Fibroblast of skin of back (primary cell): ENCODE measurements at places on chromosomes 12 and 14.

- DNase-seq = no peak
Measured at GRCh38 chr12:23484238-23484637, 465.2 kb downstream of the SOX5 start.

DNA sequence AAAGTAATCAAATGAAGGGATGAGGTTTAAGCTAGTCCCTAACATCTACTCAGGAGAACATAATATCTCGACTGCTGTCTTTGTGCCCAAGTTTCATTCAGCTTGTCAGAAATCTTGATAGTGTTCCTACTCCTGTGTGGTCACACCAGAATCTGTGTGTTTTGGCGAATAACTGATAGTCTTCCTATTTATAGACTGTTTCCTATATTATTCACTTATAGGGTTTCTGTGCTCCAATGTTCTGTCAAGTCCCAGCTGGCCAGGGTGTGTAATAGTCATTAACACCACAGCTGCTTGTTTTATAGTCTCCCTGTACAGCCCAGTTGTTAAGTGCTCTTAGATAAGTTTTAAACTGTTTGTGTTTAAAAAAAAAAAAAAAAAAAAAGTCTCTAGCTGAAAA, 45.9 kb downstream of the GPR135 start:
- no peak for DNase-seq

- DNase-seq = no peak
Measured at GRCh38 chr14:58066115-58066514, 85.9 kb downstream of the ARMH4 start.

DNA sequence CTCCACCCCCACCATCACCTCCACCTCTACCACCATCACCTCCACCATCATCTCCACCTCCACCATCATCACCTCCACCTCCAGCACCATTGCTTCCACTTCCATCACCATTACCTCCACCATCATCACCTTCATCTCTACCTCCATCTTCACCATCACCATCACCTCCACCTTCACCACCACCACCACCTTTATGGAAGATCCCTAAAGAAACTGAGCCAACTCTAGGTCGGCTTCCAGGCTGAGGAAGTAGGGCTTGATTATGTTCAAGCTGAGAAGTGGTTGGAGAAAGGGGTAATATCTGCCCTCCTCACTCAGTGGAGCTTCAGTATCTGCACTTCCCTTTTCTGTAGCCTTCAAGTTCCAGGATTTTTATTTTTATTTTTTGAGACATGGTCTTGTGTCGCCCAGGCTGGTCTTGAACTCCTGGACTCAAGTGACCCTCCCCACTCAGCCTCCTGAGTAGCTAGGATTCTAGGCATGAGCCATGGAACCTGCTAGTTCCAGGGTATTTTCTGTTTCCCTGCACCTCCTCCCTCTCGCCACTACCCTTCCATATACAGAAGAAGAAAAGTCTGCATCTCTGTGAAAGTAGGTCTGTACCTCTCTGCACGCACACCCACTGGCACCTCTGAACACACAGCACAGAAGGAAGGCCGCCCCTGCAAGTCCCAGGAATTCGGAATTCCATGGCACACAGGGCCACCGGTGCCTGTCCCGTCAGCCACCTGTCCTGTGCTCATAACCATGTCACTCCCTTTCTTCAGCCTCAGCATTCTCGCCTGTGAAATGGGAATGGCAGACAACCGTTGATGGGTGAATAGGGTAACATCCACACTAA, 5.9 kb downstream of the ZBTB42 start:
- no peak for DNase-seq

- peak; percentile 31 for DNase-seq
Measured at GRCh38 chr14:64060648-64061096, 207.9 kb downstream of the SYNE2 start.

DNA sequence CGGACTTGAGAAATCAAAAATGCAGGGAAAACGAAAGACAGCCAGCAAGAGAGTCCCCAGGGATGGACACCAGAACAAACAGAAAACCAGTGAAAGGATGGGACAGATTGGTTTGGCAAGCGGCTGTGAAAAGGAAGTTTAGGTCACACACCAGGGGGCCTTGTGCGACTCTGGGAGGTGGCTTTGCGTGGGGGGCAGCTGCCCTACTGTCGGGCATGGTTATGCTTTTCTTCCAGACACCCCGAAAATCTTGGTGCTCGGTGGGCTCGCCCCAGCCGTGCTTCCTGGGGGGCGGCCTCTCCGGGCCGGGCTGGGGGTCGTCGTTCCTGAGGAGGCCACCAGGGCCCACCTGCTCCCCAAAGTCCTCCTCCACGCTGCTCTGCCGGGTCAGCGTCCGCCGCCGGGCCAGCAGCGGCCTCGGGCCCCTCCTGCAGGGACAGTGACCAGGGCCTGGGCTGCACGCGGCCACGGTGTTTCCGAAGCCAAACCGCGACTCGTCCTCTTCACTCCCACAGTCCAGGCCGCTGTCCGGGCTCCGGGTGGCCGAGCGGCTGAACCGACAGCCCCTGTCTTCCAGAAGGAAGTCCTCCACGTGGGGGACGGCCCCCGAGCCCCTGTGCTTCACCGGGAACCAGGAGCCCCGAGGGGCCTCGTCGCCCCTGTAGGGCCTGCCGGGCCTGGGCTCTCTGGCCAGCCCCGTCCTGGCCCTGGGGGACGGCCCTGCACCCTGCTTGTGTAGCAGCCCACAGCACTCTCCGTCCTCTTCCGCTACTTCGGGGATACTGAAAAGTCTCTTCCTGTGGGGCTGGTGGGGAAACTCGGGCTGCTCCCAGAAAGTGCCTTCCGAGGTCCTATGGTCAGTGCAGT, 86.5 kb downstream of the PIWIL1 start:
- no peak for DNase-seq

DNA sequence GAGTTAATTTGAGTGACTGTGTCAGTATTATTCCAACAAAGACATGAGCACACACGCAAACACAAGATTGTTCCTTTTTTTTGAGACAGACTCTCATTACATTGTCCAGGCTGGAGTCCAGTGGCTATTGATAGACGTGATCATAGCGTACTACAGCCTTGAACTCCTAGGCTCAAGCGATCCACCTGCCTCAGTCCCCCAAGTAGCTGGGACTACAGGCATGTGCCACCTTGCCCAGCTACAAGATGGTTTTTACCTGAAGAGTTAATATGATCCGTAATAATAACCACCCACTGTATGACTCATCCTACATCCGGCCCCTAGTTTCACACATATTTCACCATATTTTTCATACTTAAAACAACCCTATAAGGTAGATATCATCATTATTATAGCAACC, 26.8 kb downstream of the BCAT1 start:
- DNase-seq = peak; percentile 9

GRCh38 chr12:49130151-49131050, 794 bp downstream of the TUBA1B start:
- DNase-seq = peak; percentile 92

GRCh38 chr14:74501135-74501614, 7.6 kb downstream of the ISCA2 start:
- DNase-seq = peak; percentile 77

- no peak for DNase-seq
Measured at GRCh38 chr14:79652513-79653307, 558.6 kb downstream of the DIO2 start.

DNA sequence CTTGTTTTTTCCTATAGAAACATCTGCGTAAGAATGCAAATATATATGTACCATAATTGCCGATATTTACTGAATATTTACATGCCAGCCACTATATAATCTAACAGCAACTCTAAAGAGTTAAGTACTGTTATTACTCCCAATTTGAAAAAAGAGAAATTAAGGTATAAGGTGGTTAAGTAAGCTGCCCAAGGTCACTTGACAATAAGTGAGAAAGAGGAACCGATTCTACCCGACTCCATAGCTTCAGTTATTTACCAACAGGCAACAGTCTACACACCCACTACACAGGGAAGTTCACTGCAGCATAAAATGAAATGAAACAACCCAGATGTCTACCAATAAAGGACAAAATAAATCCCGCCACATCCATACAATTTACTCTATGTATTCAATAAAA, 1.1 kb downstream of the MIS18BP1 start:
- no peak for DNase-seq

DNA sequence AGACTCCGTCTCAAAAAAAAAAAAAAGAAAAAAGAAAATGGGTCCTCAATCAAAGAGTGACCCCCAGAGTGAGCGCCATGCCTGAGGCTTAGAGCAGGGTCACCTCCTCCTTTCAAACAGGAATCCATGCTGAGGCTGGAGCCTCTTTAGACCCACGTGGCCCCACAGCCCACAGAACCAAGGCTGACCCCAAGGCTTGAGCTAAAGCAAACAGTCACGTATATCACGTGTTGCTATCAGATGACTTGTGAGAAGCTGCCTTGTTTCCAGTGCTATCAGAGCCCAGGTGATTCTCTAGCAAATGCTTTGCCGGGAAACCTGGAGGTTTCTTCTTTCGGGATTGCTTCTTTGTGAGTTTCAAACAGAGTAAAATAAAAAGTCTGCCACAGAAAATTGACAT, 31.7 kb upstream of the DYNC1H1 start:
- DNase-seq = no peak

- no peak for DNase-seq
Measured at GRCh38 chr14:68191567-68192321, 372.2 kb downstream of the RAD51B start.

- no peak for DNase-seq
Measured at GRCh38 chr14:77986773-77987172, 183.4 kb upstream of the NRXN3 start.

GRCh38 chr14:33475623-33476022, 475.3 kb downstream of the EGLN3 start:
- peak; percentile 57 for DNase-seq

DNA sequence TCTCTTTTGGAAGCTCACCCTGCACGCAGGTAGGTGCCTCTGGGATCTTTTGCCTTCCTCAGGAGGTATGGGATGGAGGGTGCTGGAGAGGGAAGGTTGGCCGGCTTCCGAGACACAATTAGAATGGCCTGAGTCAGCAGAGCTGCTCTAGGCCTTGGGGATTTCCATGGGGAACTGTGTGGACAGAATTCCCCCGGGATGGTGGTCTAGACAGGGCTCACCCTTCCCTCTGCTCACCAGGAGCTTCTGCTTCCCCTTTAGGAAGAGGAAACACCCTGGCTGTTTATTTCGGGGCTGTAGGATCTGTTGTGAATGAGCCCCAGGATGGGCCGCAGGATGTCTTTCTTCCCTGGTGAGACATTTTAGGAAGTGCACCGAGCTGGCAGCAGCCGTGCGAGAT, 43.7 kb upstream of the TMED10 start:
- no peak for DNase-seq

DNA sequence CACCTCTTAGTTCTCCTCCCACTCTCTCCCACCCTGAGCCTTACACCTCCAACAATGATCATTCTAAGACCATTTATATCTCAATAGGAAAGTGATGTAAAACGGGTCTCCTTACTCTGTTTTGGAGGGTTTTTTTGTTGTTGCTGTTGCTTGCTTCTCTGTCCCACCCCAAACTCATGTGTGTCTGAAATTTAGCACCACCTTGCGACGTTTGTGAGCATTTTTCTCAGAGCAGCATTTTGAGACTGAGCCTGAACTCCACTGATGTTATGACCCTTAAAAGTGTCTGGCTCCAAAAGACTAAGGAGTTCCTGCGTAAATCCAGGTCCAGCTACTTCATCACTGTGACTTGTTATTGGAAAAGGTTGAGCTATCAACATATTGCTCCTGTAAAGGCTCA, 155.0 kb downstream of the DAD1 start:
- DNase-seq = no peak

- no peak for DNase-seq
Measured at GRCh38 chr14:51852541-51852940, 7.9 kb upstream of the GNG2 start.

- DNase-seq = peak; percentile 5
Measured at GRCh38 chr14:31270196-31270772, 62.7 kb upstream of the HECTD1 start.

DNA sequence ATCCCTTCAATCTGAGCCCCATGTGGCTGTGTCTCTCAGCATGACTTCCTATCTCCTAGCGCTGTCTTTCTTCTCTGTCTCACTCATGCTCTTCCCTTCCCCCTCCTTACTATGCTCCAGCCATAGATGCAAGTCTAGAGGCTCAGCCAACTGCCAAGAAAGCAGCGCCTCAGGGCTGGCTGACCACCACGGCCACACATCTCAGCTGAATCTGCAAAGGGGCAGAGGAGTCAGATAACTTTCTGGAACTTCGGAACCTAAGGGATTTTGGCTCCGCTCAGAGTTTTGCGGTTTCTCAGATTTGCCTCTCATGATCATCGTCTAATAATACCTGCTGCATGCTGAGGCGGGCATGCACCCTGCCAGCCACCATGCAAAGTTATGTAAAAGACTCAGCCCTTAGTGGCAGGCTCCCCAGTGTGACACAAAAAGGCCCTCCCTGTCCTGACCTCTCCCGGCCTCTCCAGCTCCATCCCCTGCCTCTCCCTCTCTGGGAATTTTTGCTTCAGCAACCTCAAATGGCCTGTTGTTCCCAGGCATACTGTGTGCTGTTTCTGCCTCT, 5.0 kb upstream of the FGF6 start:
- no peak for DNase-seq

DNA sequence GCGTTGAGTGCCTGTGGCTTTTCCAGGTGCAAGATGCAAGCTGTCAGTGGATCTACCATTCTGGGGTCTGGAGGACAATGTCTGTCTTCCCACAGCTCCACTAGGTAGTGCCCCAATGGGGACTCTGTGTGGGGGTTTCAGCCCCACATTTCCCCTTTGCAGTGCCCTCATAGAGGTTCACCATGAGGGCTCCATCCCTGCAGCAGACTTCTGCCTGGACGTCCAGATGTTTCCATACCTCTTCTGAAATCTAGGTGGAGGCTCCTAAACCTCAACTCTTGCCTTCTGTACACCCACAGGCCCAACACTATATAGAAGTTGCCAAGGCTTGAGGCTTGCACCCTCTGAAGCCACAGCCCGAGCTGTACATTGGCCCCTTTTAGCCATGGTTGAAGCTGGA, 52.9 kb downstream of the PRKCH start:
- no peak for DNase-seq

GRCh38 chr14:95697764-95698163, 11.5 kb downstream of the TCL1B start:
- no peak for DNase-seq
